WTC11 (cell line): ENCODE measurements at places on chromosomes 6 and 20. TPM values are rescaled to one million over a fixed set of nuclear protein-coding genes. Genes with fewer than 3 reads are reported as not detected.

Gene DYNLRB1
- 99.3 to 126 TPM (median 115 TPM) in 3 replicates for total RNA-seq

GRCh38 chr6:14633479-14633878 lies 515.9 kb downstream of the CD83 start:
- H3K27me3 ChIP-seq, result no peaks in the 10 kb centered on the region
- H3K36me3 ChIP-seq, result no peaks in the 10 kb centered on the region
- no peak overlapping the region for H3K4me3 ChIP-seq
- H3K27ac ChIP-seq, result peak overlapping the region; percentile 82; the same call in 1 of the 2 replicates
- no peak for DNase-seq

- H3K4me1 ChIP-seq, result no peaks in the 10 kb centered on the region
- H3K27ac ChIP-seq, result no peak overlapping the region
Observed at GRCh38 chr6:45265246-45265645, 62.9 kb upstream of the RUNX2 start.

Gene HLA-DOA
- total RNA-seq, result 13.6 to 24.6 TPM (median 24.4 TPM) in 3 replicates

Gene CEP162
- total RNA-seq, result 7.6 to 8.3 TPM (median 7.9 TPM) in 3 replicates

Gene VGLL2
- 0.11 TPM in 1 of 3 replicates, not detected in the others for total RNA-seq

DNA sequence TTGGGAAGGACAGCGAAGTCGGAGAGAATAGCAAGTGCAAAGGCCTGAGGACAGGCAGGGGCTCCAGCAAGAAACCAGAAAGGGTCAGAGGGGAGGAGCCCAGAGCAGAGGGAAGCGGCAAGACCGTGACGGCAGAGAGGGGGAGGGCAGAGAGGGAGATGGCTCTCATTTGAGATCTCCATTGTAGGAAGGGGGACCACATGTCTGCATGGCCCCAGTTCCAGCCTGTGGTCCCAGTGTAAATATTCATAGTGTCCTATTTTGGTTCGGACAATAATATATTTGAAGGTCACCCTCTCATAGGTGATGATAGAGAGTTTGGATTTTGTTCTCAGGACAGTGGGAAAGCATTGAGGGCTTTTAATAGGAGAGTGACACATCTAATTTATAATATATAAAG lies 231.1 kb upstream of the RNF24 start:
- DNase-seq, result no peak
- H3K4me1 ChIP-seq, result peaks cover 15% of the 10 kb centered on the region
- H3K4me3 ChIP-seq, result no peak overlapping the region; the same call in 1 of the 2 replicates
- H3K27me3 ChIP-seq, result peaks cover 89% of the 10 kb centered on the region

Gene FHL5
- total RNA-seq, result not detected in 3 replicates

- H3K4me3 ChIP-seq, result no peak overlapping the region
- peaks cover 10% of the 10 kb centered on the region for H3K36me3 ChIP-seq
- H3K27me3 ChIP-seq, result no peaks in the 10 kb centered on the region
- no peak overlapping the region for H3K27ac ChIP-seq
- DNase-seq, result no peak
Observed at GRCh38 chr6:88880021-88880420, 83.4 kb downstream of the RNGTT start.

DNA sequence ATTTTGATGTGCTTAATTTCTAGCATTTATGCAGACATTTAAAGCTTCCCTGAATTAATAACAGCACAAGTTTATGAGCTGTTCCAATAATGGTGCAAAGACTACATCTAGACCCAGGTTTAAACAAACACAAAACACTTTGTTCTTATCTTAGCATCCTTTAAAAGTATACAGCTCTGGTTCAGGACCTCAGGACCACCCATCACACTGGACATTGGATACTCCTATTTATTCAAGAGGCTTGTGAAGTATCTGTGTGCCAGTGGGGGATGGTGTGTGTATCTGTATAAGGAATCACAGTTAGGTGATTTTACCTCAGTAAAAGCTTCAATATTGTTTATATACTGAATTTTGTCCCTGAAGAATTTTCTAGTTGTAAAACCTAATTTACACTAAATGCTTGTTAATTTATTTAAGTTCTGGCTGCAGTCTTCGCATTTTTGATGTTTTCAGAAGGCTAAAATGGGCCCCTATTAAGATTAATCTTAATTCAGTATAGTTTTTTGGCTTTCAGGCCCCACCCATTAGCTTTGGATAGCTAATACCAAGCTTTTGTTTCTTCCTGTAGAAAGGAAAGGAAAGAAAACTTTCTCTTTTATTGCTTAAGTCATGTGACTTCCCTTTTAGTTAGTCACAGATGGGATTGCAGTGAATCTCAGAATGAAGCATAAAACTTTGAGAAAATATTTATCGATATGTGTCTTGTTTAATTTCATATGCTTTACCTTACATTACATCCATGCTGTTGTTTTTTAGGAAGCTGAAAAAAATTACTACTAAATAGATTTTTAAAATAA lies 13.1 kb downstream of the LIN28B start:
- H3K27ac ChIP-seq, result peak overlapping the region; percentile 98
- H3K4me1 ChIP-seq, result peaks cover 44% of the 10 kb centered on the region
- no peaks in the 10 kb centered on the region for H3K27me3 ChIP-seq
- DNase-seq, result no peak
- H3K36me3 ChIP-seq, result peaks cover 7% of the 10 kb centered on the region

DNA sequence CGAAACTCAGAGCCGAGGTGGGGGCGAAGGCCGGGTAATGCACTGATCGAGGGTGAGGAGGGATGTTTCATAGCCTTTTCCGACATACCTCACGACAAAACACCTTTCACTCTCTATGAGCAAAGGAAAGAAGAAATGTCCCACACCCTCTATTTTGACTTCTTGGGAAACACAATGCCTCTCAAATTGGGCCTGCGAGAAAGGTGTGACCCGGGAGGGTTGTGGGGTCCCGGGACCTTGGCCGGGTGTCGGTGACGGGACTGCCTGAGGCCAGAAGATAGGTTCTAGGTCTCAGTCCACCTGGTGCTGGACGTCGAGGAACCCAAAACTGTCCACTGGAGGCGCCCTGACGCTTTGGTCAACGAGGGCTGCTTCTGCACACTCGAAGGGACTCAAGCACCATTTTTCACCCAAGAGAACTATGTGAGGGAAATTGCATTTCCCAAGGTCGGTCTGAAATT lies 41.1 kb upstream of the OSTM1 start:
- peak; percentile 66 for DNase-seq
- peak overlapping the region; percentile 63 for H3K4me3 ChIP-seq

- peaks cover 49% of the 10 kb centered on the region for H3K36me3 ChIP-seq
- no peak overlapping the region for H3K27ac ChIP-seq
- DNase-seq, result no peak
Observed at GRCh38 chr6:43502666-43503065, 7.5 kb downstream of the LRRC73 start.

GRCh38 chr6:111806165-111806547 lies 67.1 kb downstream of the FYN start:
- H3K27me3 ChIP-seq, result no peaks in the 10 kb centered on the region
- no peak overlapping the region for H3K4me3 ChIP-seq
- H3K36me3 ChIP-seq, result no peaks in the 10 kb centered on the region
- no peak overlapping the region for H3K27ac ChIP-seq
- DNase-seq, result no peak

Gene CLPSL2
- 2.8 to 6.2 TPM (median 3.4 TPM) in 3 replicates for total RNA-seq

- H3K27ac ChIP-seq, result no peak overlapping the region
- DNase-seq, result no peak
- no peaks in the 10 kb centered on the region for H3K4me1 ChIP-seq
- H3K4me3 ChIP-seq, result no peak overlapping the region
- no peaks in the 10 kb centered on the region; the same call in 1 of the 2 replicates for H3K27me3 ChIP-seq
Observed at GRCh38 chr6:23601811-23602345, 524.1 kb upstream of the NRSN1 start.

DNA sequence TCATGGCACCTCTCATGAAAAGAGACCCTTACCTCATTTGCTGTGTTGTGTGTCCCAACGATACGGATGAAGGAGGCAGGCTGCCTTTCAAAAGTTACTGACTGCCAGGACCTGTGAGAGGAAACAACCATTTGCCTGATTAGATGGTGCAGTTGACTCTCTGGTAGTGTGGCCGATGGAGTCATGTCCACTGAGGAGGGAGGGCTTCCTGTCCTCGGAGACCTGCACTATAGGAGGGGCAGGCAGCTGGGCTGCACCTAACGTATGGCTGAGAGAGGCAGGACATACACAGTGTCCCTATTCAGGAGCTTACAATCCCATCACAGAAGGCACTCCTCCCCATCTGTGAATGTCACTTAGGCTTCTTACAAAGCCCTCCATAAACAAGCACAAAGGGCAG lies 373.0 kb downstream of the ZFAND3 start:
- H3K27me3 ChIP-seq, result no peaks in the 10 kb centered on the region; the same call in 1 of the 2 replicates
- peaks cover 39% of the 10 kb centered on the region for H3K4me1 ChIP-seq
- peak overlapping the region; percentile 33 for H3K27ac ChIP-seq

DNA sequence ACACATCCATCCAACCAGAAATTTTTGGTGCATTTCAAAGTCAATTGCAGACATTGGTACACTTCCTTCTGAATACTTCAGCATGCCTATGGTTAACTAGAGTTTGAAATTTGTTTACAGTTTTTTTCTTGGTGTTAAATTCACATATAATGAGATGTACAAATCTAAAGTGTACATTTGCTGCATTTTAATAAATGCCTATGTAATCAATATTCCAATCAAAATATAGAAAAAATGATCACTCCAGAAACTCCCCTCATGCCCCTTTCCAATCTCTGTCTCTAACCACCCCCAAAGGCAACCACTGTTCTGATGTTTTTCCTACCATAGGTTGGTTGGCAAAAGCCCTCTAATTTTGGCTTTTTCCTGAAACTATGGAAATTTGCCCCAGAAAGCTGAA lies 7.6 kb upstream of the TGM6 start:
- no peaks in the 10 kb centered on the region for H3K36me3 ChIP-seq
- H3K4me1 ChIP-seq, result no peaks in the 10 kb centered on the region
- no peak for DNase-seq
- H3K4me3 ChIP-seq, result no peak overlapping the region
- peaks cover 3% of the 10 kb centered on the region; the same call in 1 of the 2 replicates for H3K27me3 ChIP-seq

- H3K4me1 ChIP-seq, result peaks cover 4% of the 10 kb centered on the region
- no peaks in the 10 kb centered on the region; the same call in 1 of the 2 replicates for H3K27me3 ChIP-seq
- no peaks in the 10 kb centered on the region for H3K36me3 ChIP-seq
- H3K4me3 ChIP-seq, result no peak overlapping the region
- no peak overlapping the region for H3K27ac ChIP-seq
Observed at GRCh38 chr6:5617179-5617578, 355.9 kb downstream of the FARS2 start.

Gene BPHL
- 29.7 to 45.5 TPM (median 43.2 TPM) in 3 replicates for total RNA-seq

Gene KCNK16
- total RNA-seq, result not detected in 3 replicates

Gene SYCP2L
- 5.4 to 6.7 TPM (median 6.3 TPM) in 3 replicates for total RNA-seq

DNA sequence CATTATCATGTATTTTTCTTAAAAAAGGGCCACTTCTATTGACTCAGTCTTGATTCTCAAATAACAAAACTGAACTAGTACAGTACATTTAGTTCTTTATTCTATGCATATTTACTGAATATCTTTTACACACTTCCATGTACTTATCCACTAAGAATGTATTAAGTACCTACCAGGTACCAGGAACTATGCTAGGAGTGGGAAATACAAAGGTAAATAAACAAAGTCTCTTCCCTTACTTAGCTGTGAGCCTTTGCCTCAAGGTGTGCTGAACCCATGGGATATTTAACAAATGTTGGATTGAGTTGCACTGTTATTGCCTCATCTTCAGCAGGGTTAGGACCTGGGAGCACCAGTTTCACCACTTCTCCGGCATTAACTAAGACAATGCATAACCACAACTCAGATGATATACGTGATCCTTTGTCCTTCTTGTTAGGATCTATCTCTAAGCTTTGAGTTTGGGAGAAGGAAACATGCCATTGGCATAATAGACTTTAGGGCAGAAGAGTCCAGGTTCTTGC lies 533.9 kb downstream of the TFAP2B start:
- no peaks in the 10 kb centered on the region for H3K4me1 ChIP-seq
- no peak for DNase-seq
- H3K4me3 ChIP-seq, result no peak overlapping the region
- H3K36me3 ChIP-seq, result no peaks in the 10 kb centered on the region
- peak overlapping the region; percentile 25; the same call in 1 of the 2 replicates for H3K27ac ChIP-seq

DNA sequence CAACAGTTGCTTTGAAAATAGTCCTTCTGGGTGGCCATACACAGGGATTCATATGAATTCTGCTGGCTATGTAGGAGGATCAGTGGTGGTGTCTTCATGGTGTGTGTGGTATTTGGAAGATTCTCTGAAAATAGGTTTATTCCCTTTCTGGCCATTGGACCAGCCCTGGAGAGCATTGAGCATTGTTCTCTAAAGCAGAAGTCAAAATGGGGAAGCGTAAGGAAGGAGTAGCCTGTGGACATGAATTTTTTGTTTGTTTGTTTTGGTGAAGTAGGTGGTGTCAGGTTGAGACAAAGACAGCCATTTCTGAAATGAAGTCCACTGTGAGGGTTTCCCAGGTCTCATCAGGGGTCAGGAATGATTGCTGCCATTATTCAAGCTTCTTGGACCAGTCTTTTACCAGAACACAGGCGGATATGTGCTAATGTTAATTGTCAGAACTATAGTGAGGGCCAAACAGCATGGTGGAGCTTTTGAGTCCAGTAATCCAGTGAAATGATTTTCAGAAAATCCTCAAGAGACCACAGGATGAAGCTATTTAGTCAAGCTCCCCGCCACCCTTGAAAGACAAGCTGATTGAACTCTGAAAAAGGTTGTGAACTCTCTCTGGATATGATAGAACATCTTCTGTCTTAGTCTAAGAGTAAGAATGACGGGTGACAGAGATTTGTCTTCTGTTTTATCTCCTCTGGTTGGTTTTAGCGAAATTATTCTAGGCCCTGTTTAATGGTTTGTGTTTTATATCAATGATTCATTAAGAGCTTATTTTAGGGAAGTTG lies 60.0 kb downstream of the DNAH8 start:
- H3K27me3 ChIP-seq, result no peaks in the 10 kb centered on the region
- H3K4me3 ChIP-seq, result no peak overlapping the region
- no peak overlapping the region for H3K27ac ChIP-seq
- no peak for DNase-seq

Gene SNAI1
- total RNA-seq, result 7.0 to 8.7 TPM (median 7.9 TPM) in 3 replicates

Gene RBPJL
- 0.78 to 0.85 TPM (median 0.80 TPM) in 3 replicates for total RNA-seq

DNA sequence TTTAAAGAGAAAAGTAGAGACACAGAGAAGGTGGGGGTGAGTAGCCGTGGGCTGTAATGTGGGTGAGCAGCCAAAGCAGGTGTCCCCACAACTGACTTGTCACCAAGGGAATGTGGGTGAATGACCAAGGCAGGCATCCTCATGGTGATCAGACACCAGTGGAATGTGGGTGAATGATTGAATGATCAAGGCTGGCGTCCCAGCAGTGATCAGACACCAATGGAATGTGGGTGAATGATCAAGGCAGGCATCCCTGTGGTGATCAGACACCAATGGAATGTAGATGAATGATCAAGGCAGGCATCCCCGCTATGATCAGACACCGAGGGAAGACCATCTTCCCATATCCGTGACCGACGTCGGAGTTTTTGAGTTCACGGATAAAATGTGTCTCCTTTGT lies 49.8 kb upstream of the OR14J1 start:
- H3K27me3 ChIP-seq, result peaks cover 7% of the 10 kb centered on the region
- no peak for DNase-seq
- no peak overlapping the region for H3K27ac ChIP-seq
- H3K36me3 ChIP-seq, result peaks cover 19% of the 10 kb centered on the region
- no peak overlapping the region for H3K4me3 ChIP-seq

GRCh38 chr6:161274488-161274858 lies 612 bp upstream of the AGPAT4 start:
- no peak for DNase-seq
- H3K4me1 ChIP-seq, result peaks cover 33% of the 10 kb centered on the region
- peak overlapping the region; percentile 99 for H3K27ac ChIP-seq
- H3K36me3 ChIP-seq, result peaks cover 10% of the 10 kb centered on the region; the same call in 1 of the 2 replicates
- 0 out of 2 replicates have a peak, but pooled peaks cover 4% of the 10 kb centered on the region for H3K27me3 ChIP-seq
- H3K4me3 ChIP-seq, result peak overlapping the region; percentile 96

Gene ACTL10
- 1.3 to 1.9 TPM (median 1.5 TPM) in 3 replicates for total RNA-seq

- H3K27ac ChIP-seq, result peak overlapping the region; percentile 7
- H3K4me3 ChIP-seq, result no peak overlapping the region
- H3K27me3 ChIP-seq, result no peaks in the 10 kb centered on the region
- DNase-seq, result no peak
Observed at GRCh38 chr6:156925718-156926607, 148.8 kb downstream of the ARID1B start.

Gene FAXC
- 10.2 to 12.9 TPM (median 11.1 TPM) in 3 replicates for total RNA-seq

- no peaks in the 10 kb centered on the region; the same call in 1 of the 2 replicates for H3K27me3 ChIP-seq
- H3K4me3 ChIP-seq, result no peak overlapping the region
- H3K36me3 ChIP-seq, result peaks cover 20% of the 10 kb centered on the region
- H3K27ac ChIP-seq, result no peak overlapping the region
- no peak for DNase-seq
Observed at GRCh38 chr6:78861509-78861908, 5.8 kb upstream of the IRAK1BP1 start.
